ENCODE measurements at places on chromosomes 5 and 9.

DNA sequence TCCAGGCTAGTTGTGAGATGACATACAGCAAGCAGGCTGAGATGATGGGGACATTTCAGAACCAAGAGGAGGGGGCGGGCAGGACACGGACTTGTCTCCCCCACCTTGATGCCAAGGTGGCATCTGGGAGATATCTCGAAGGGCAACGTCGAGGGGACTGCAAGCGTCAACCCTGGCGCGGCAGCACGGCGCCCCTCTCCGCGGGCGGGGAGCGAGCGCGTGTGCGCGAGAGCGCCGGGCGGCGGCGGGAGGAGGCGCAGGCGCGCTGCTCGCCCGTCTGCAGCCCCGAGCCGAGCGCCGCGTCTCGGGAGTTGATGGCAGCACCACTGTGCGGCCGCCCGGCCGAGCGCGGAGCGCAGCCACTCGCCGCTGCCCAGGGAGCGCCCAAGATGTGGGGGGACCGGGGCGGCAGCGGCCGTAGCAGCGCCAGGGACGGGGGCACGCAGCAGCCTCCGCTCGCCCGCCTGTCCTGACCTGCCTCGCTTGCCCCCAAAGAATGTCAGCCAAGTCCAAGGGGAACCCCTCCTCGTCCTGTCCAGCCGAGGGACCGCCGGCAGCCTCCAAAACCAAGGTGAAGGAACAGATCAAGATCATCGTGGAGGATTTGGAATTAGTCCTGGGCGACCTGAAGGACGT, at the start of gene PRR16:
Gene PRR16 (plus strand): TSS at position 310 of the 636 bp plus-strand sequence.
- DNase-seq, result peak; percentile 57

DNA sequence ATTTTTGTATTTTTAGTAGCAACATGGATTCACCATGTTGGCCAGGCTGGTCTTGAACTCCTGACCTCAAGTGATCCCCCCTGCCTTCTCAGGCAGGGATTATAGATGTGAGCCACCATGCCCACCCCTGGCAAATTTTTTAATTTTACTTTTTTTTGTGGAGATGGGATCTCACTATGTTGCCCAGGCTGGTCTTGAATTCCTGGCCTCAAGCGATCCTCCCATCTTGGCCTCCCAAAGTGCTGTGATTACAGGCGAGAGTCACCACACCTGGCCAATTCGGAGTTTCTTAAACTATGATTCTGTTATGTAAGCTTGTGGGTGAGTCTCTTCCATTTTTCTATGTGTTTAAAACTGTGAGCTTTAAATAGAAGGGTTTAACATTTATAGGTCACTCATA, 27.6 kb downstream of the PCBD2 start:
- no peak for DNase-seq

DNA sequence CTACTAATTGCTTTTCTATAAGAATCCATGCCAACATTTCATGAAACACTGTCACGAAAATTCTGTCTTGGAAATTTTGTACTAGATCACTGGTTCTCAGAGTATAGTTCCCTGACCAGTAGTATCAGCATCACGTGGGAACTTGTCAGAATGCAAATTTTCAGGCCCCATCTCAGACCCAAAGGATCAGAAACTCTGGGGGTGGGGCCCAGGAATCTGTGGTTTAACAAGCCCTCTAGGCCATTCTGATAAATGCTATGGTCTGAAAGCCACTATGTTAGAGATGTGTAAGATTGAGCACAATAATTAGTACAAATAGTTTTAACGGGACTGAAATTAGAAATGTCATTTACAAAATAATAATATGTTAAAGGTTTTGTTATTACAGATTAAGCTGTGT, 615.7 kb upstream of the ARRDC3 start:
- no peak for DNase-seq

DNA sequence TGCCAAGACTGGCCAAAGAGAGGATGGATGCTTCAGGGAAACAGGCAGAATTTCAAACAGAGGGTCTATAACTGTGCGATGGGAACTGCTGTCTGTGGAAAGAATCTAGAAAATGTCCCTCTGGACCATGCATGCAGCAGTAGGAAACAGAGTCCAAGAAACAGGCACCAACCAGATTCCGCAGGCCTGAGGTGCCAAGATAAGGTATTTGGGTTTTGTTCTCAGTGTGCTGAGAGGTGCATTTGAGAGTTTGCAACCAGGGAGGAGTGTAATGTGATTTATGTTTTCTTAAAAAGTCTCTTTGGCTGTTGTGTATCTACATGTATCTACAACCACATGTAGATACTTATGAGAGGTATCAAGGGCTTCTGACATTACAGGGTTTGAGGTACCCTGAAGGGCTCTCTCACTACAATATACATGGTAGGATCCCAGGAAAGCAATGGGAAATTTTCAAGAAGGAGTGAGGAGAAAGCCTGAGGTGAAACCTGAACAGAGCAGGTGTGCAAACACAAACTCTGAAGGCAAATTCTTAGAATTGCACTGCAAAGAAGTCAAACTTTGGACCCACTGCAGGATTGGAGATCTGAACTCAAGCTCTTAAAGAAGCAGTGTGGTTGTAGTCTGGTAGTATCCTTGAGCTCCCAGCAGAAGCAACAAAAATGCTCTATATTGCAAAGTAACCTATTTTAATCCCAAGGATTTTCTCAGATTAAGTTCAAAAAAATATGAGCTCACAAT, 182.8 kb upstream of the NFIL3 start:
- DNase-seq, result no peak

DNA sequence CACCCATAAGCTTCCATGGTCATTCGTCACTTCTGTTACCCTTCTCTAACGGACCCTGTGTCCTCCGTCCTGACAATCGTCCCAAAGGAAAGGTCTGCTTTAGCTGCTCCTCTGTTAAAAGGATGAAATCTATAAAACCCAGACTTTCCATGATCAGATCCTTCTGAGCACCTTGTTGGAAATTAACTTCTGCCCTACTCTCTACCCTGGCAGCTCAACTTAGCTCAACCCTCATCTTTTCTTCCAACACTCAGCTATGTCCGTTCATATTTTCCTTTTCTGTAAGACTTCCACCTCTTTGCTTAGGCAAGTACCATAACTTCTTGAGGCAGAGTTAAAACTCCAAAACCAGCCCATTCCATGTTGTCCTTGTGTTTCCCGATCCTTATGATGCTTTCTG, 205.4 kb downstream of the SPATA31A6 start:
- DNase-seq, result no peak

- no peak for DNase-seq
Measured at GRCh38 chr9:115138151-115138550, 20.2 kb upstream of the TNC start.

Measured in globus pallidus (tissue), 1 donor.